ENCODE measurements at places on chromosomes 16 and 17.

- no peak for DNase-seq
Observed at GRCh38 chr17:55768936-55769624, 18.2 kb downstream of the PCTP start.

GRCh38 chr17:45895969-45896785 lies 1.8 kb downstream of the MAPT start:
- DNase-seq, result no peak

DNA sequence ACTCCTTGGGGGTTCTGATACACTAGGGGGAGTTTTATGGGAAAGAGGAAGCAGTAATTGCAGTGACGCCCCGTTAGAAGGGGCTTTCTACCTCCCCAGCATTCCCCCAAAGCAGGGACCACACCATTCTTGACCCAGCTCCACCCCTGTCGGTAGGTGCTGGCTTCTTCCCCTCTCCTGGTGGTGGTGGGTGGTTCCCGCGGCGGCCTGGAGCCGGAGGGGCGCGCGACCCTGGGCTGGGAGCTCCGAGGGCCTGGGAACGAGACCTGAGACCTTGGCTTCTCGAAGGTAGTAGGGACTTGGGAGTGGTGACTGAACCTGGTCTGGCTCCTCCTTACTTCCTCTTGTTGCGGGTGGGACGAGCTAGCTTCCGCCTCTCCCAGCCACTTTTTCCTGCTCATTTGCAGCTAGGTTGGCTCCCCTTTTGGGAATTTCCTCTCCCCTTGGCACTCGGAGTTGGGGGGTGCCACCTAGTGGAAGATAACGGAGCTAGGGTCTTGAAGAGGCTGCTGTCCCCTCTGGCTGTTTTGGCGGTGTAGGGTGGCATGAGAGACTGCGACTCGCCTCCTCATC lies 438 bp downstream of the GRN start:
- no peak for DNase-seq

DNA sequence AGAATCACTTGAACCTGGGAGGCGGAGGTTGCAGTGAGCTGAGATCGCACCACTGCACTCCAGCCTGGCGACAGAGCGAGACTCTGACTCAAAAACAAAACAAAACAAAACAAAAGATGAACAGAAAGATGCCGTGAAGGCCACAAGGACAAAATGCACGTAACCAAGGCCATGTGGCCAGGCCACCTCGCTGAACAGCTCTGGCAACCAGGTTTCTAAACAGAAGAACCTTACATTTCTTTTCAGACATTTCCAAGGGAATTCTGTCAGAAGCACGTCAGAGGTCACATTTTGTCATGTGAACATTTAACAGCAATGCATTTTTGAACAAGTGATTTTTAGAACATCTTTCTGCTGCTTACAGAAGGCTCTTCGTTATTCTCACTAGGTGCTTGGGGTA lies 28.8 kb downstream of the USP22 start:
- no peak for DNase-seq

GRCh38 chr16:2815299-2815771 lies 1.7 kb upstream of the PRSS21 start:
- DNase-seq, result no peak

GRCh38 chr17:77106874-77107358 lies 33.9 kb upstream of the SEC14L1 start:
- no peak for DNase-seq

DNA sequence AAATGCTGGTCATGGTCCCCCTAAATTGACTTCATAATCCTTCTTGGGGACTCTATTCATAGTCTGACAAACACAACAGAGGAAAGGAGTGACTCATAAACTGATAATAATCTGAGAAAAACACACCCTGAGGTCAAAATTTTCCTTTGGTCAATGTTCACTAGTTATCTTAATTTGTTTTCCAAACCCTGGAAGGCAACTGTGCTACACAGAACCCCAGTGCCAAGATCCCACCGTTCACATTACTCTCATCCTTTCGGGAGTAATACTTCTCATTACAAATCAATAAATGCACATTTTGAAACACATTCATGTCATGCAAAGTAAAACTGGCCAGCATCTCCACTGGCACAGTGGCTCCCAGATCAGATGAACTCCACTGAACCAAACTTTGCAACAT lies 23.2 kb downstream of the COIL start:
- DNase-seq, result no peak

DNA sequence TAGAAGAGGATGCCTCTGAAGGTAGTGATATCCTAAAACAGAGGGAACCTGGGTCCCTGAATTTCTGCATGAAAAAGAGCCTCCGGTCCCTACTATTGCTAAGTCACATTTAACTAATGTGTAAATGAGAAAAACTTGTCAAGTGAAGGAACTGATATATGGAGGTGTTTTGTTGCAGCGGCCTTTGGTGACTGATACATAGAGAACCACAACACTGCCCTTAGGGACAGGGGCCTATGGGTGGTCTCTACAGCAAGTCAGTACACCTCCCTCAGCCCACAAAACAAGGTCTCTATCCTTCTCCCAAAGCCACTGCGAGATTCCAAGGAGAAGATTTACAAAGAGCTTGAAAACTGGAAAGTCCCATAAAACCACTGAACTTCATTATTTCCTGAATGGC lies 275.3 kb downstream of the SOX9 start:
- no peak for DNase-seq

DNA sequence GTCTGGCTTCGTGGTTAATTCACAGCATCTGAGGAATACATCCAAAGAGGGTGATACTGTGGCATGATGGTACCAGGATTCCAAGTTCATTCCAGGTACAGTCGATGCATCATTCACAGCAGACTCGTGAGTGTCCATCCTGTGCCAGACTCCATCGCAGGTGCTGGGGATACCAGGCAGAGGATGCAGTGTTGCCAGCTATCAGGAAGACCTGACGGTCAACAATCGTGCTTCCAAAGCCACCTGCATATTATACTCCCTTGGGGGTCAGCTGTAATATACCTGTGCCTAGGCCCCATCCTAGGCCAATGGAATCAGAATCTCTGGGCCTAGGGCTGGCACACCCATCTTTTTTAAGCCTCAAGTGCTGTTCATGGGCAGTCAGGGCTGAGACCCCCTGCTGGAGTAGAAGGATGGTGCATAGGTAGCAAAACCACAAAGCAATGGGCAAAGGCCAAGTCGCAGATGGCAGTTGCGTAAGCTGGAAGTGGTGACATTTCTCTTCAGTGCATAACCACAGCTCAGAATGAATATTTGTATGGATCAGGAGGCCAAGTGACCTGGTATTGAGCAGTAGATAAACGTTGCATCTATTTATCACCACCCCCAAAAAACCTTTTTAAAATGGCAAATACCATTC lies 42.9 kb upstream of the C16orf78 start:
- no peak for DNase-seq

GRCh38 chr16:88454523-88454947 lies 1.5 kb downstream of the ZFPM1 start:
- DNase-seq, result no peak

DNA sequence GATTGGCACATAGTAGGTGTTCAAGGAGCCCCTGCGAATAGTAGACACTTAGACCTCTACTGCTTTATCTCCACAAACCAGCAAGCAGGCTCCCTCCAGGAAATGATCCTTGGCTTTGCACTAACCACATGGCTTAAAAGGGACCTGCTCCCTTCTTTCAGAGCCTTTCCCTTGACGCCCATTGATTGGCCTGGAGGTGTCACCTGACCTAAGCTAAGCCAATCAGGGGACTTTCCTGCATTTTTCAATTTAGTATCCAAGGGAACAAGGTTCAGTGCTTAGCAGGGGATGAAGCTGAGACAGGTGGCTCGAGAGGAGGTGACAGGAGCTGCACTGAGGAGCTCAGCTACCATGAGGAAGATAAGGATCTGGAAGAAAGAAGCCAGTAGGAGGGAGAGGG lies 52.8 kb downstream of the CLEC19A start:
- no peak for DNase-seq

DNA sequence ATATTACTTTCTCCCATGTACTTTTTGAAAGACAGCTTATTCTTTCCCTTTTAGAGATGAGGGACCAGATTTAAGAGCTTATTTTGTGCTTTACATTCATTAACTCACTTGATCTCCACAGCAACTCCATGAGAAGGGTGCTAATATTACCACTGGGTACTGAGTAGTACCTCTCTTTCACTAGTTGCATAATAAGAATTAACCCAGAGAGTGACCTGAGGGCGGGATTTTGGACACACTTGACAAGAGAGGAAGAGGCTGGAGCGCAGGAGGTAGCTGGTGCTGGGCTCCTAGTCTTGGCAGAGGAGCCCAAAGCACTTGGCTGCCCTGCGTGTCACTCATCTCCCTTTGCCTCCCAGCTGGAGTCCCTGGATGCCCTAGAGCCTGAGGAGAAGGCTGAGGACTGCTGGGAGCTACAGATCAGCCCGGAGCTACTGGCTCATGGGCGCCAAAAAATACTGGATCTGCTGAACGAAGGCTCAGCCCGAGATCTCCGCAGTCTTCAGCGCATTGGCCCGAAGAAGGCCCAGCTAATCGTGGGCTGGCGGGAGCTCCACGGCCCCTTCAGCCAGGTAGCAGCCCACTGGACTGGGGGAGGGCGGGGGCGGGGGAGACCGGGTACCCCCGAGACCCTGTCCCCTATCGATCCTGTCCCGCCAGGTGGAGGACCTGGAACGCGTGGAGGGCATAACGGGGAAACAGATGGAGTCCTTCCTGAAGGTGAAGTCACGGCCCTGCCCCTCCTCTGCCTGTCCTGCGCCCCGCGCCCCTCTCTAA lies 1.7 kb upstream of the MAZ start:
- DNase-seq, result no peak

DNA sequence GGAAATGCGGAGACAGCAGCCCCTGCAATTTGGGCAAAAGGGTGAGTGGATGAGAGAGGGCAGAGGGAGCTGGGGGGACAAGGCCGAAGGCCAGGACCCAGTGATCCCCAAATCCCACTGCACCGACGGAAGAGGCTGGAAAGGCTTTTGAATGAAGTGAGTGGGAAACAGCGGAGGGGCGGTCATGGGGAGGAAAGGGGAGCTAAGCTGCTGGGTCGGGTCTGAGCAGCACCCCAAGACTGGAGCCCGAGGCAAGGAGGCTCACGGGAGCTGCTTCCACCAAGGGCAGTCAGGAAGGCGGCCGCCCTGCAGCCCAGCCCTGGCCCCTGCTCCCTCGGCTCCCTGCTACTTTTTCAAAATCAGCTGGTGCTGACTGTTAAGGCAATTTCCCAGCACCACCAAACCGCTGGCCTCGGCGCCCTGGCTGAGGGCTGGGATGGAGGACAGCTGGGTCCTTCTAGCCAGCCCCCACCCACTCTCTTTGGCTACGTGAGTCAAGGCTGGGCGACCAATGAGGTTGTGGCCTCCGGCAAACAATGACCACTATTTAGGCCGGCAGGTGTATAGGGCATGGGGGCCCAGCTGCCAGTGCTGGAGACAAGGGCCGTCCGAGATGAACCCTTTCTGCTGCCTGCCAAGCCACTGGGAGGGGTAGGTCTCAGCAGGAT lies 507 bp downstream of the SERPINF1 start:
- DNase-seq, result no peak

DNA sequence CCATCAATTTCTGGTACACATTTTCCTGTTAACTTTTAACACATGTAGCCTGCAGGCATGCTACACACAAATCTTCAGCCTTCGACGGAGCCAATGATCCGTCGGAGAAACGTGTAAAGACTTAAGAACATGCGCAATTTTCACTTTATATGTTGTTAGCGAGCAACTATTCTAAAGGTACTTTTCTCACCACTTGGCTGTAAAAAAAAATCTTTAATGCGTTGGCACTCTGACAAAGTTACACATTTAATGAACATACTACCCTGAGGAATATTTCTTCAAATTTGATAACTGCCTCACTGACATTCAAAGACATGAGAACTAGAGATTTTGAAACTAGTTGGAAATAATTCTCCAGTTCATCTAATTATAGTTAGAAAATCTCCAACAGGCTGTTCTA lies 507.5 kb upstream of the SALL1 start:
- no peak for DNase-seq

DNA sequence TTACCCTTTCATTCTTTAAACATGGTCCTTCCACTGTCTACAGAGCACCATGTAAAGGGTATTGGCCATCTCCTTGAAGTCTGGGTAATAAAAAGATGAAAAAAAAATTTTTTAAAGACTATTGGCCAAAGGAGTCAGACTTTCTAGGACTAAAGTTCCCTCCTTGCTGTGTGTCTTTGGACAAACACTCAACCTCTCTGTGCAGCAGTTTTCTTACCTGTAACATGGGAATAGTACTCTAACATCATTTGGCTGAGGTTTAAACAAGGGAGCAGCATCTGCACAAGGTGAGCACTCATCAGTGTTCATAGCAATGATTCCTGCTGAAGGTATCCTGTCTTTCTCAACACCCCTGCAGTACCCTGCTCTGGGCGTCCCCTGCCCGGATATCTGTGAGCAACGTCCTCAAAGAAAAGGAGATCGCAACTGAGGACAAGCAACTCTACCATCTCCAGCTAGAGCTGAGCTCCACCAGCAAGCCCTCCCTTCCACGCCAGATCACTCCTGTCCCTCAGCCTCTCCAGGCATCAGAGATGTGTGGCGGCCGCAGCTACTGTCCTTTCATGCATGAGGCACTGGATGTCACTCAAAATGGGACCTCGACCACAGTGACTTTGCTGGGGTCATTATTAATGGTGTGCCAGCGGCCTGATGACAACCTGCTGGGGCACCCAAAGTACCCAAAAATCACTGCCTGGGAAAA lies 29.5 kb upstream of the RPH3AL start:
- no peak for DNase-seq

- DNase-seq, result no peak
Observed at GRCh38 chr17:71941920-71942319, 178.9 kb upstream of the SOX9 start.

DNA sequence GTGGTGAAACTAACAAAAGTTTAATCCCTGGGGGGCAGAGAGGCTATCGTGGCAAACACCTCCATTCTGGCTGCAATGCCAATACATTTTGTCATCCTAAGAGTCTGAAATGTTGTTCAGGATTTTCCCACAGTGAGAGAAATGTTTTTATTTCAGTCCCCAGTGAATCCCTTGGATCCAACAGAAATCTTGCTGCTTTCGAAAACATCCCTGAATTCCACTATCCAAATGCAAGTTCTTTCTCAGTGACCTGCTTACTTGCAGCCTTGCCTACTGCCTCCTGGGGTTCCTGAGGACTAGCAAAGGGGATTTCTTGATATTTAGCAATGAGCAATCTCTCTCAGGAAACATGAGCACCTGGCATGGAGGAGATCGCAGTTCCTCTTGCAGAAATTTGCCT lies 202.1 kb upstream of the IRX3 start:
- no peak for DNase-seq

DNA sequence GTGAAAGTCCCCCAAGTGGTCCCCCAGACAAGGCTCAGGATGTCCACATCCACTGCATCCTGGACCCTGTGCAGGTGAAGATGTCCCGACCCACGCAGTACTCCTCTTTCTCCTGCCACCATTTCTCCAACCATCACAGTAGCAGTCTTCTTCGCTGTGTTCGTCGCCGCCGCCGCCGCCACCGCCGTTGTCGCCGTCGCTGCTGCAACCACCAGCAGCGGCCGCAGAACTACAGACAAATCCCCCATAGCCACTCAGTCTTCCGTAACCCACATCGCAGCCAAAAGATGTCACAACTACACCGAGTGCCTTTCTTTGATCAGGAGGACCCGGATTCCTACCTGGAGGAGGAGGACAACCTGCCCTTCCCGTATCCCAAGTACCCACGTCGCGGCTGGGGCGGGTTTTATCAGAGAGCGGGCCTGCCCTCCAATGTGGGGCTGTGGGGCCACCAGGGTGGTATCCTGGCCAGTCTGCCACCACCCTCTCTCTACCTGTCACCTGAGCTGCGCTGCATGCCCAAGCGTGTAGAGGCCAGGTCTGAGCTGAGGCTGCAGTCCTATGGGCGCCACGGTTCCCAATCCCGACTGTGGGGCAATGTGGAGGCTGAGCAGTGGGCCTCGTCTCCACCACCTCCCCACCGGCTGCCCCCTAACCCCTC lies 917 bp downstream of the SPEM2 start:
- no peak for DNase-seq

Data from activated T-helper 1 cell treated with anti-CD3 and anti-CD28 coated beads, Interleukin-2, amount 50 U/mL, for 16 hours (primary cell).